ENCODE measurements at places on chromosomes 3 and 15. TPM values are rescaled to one million over a fixed set of nuclear protein-coding genes. Genes with fewer than 3 reads are reported as not detected.

DNA sequence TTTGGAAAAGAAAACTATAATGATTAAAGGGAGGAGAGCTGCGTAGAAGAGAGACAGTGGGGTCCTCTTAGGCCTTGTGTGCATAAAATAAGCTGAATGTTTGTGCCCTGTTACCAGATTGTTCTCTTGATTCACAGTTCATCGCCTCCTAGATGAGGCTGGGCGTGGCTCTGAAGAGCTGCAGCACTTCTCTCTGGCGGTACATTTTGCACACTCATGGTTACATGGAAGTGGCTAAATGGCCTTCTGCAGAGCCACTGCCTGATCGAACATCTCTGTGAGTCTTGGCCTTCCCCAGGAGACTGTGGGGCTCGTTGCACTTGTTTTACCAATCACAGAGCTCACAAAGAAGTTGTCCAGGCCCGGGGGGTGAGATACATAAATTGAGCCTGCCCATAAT, 208.8 kb downstream of the GABRG3 start:
- DNase-seq: no peak

DNA sequence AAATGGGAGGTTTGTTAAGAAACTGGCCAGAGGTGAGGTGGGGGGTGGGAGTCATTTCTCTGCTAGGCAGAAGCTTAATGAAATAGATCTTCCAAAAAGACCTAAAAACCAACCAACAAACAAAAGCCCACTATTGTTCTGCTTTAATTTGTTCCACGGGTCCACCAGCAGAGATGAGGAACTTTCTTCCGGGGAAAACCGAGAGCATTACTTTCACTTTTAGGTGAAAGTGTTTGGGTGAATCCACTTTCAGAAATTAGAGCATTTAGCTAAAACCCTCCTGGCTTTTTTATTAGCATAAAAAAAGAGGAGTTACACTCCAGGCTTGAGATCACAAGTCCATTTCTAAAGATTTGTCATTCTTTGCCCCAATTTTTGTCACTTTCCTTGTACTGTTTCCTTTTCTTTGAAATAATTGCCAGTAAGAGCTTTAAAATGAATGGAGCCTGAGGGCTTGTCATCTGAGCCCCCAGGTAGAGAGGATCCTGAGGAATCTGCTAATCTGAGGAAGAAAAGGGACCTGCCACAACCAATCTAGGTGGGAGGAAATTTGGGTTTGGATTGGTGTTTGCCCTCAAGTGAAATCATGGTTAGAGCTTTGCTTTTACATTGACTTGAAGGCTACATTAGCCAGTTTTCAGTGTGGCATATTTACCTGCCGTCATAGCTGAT, 667.6 kb downstream of the NAALADL2 start:
- no peak for DNase-seq

The P3H2 gene
- total RNA-seq: 8.3 TPM

DNA sequence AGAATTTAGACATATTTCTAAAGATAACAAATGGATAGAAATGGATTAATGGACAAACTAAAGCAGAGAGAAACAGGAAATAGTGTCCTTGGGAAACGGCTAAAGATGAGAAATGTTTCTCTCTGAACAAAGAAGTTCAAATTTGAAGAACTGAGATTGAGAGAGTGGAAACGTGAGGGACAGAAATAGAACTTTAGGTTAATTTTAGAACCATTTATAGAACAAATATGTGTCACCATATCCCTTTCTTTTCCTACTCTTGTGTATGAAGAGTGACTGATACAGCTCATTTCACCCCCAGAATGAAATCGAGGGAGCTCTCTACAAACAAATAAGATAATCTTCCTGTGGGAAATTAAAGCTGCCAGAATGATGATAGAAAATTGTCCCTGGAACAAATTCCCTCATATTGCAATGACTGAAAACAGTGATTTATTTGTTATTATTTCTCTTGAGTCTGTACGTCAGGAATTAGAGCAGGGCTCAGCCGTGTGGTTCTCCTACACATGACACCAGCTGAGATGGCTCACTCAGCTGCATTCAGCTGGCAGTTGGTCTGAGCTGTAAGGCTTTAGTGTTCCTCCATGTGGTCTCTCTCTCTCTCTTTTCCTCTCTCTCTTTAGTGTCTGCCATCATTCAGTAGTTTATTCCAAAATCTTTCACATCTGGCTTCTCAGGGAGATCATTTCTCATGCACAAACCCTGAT, 46.6 kb upstream of the ARPP21 start:
- no peak for DNase-seq

- no peak for DNase-seq
These were observed 44.5 kb downstream of the SLC24A1 start for GRCh38 chr15:65666257-65666656.

The SERPINI2 gene
- not detected for total RNA-seq

The SLC28A1 gene
- not detected for total RNA-seq

The CCR3 gene
- total RNA-seq: not detected

DNA sequence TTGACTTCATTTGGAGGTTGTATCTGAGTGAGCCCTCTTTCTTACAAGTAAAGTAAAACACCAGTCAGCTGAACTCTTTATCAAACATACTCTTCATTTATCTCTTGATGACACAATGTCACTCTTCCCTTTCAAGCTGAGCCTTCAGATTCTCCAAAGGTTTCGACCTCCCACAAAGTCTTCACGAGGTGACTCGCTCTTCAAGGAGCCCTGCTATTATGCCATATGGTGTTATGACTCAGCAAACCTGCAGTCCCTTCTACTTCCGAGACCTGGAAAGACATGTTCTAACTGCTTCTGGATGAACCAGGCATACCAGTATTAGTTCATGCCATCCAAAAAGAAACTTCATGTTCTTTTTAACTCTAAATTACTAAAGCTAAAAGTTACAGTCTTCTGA, 23.1 kb downstream of the AADAC start:
- DNase-seq: peak; percentile 57

The ABI3BP gene
- total RNA-seq: 183 TPM

- no peak for DNase-seq
These were observed 490.2 kb downstream of the IGSF11 start for GRCh38 chr3:118544458-118544857.

DNA sequence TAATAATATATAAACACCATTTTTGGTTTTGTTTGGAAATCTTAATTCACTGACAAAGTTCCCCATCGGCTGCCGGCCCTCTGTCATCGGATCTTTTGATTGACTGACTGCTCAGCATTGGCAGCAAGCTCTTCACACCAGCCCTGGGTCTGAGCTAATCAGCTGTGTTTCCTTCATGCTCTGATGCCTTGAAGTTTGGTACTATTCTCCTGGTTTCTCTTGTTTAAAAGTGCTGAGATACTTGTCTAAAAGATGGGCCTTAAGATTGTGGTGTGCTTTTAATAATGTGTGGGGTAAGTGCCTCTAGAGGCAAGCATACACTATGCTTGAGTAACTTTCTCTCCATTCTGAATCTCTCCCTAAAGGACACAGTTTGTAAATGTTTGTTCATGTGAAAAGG, 415.5 kb upstream of the TPRG1 start:
- DNase-seq: no peak

The JMJD7 gene
- total RNA-seq: 1.2 TPM

- peak; percentile 68 for DNase-seq
These were observed 102.9 kb downstream of the ADCY5 start for GRCh38 chr3:123346021-123346420.

DNA sequence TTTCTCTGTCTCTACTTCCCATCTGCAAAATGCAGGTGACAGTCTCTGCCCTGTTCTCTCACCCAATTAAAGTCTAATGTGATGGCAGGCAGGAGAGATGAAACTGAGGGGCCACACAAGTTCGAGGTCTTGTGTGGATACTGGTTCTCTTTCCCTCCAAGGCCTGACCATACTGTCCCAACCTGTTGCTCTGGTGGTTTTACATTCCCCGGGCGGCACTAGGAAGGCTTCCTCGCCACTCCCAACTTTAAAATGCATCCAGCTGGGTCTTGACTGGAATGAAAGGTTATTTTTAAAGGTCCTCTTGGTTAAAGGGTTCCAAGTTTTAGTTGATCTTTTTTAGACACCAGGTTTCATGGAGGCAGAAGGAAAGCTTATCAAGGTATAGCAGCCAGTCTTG, 37.2 kb downstream of the WHAMM start:
- no peak for DNase-seq

The PEX11A gene
- total RNA-seq: 4.0 TPM

- peak; percentile 92 for DNase-seq
These were observed 1.6 kb downstream of the C15orf39 start for GRCh38 chr15:75203017-75203907.

GRCh38 chr3:107822308-107822707, 268.5 kb downstream of the CD47 start:
- DNase-seq: no peak

DNA sequence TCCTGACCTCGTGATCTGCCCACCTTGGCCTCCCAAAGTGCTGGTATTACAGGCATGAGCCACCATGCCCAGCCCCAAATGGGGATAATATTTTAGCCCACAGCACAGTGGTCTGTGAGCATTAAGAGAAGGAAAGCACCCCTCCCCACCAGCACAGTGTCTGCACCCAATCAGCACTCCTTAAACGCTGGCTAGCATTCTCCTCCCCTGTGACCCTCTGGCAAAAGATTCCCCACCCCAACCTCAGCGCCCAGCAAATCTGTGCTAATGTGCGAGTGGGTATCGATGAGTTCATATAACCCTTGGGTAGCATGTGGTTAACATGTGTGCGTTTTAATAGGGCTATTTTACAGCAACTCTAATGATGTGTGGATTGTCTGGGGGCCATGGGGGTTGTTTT, 18.3 kb upstream of the EPHB3 start:
- DNase-seq: no peak

The PPARG gene
- 7.2 TPM for total RNA-seq

The SKOR1 gene
- total RNA-seq: 0.36 TPM

Data from osteoblast (primary cell).